ENCODE measurements at places on chromosomes 1 and 21.

GRCh38 chr1:78075621-78076020 is 29.9 kb downstream of the GIPC2 start:
- no peak for DNase-seq

DNA sequence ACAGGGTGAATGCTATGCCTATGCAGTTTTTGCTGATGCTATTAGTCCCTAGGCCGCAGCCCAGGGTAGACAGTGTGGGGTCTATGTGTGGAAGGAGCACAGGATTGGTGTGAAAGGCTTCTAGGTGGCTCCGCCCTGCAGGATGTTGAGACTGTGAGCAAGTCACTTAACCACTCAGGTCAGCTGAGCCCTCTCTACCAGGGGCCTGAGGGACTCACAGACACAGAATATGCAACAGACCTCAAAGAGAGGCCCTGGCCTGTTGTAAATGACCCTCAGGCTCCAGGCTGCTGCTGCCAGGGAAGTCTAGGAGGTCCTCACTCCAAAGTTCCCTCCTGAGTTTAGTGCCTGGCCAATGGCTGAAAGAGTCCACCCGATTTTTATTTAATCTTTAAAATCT is 11.0 kb downstream of the NHLH2 start:
- DNase-seq = no peak

DNA sequence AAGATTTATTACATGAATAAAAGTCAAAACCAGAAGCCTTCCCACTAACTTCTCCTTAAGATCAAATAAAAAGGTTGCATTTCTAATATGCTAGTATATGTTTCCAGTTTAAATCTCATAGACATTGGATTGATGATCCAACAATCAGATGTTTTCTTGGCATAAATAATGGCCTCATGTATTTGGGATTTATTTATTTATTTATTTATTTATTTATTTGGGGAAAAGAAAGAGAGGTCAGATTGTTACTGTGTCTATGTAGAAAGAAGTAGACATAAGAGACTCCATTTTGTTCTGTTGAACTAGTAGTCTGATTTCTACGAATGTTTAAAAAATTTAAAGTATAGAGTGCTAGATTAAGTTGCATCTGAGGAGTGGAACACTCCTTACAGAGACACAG is 422.4 kb downstream of the ADGRL2 start:
- DNase-seq = no peak

GRCh38 chr1:37294096-37294495 is 180.3 kb upstream of the ZC3H12A start:
- DNase-seq = no peak

DNA sequence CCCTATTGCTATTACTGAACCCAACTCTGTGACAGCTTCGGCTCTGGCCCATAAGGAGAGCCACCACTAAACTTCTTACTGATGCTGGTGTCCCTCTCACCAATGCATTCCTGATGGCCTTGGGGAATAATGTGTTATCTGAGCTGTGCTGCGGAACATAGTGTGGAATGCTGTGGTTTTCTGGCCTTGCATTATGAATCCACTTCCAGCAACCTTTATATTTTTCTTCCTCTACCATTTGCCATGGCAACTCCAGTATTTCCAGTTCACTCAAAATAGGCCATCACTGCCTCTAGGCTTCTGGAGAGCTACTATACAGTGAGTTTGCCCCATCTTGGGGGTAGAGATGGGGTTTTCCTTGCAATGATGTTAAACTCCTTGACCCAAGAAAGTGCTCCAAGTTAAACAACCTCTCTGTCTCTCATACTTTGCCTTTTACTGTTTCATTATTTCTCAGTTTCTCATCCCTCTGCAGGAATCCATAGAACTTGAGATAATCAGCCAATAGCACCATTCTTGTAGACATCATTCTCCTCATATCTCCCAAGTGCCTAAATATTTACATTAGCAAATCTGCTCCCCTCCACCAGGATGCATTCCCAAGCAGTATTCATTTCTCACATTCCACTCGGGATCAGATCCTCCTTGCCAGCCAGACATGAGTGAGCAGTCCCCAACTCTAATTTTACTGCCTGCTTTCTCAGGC is 11.1 kb upstream of the RAVER2 start:
- no peak for DNase-seq

DNA sequence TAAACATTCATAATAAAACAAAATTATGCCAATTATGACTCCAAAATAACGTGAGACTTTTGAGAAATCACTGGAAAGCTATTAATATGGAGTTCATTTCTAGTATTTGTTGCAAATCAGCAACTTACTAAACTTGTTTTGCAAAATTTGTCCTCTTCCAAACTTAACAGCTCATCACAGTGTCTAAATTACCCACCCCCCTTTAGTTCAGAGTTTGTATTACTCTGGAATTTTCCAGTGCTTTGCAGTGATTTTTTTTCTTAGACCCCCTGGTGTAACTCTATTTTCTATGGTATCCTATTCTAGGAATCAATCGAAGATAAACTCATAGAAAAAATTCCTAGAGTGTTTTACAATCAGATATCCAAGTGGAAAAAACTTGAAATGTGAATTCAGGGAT is 72.4 kb upstream of the CACHD1 start:
- DNase-seq = no peak

DNA sequence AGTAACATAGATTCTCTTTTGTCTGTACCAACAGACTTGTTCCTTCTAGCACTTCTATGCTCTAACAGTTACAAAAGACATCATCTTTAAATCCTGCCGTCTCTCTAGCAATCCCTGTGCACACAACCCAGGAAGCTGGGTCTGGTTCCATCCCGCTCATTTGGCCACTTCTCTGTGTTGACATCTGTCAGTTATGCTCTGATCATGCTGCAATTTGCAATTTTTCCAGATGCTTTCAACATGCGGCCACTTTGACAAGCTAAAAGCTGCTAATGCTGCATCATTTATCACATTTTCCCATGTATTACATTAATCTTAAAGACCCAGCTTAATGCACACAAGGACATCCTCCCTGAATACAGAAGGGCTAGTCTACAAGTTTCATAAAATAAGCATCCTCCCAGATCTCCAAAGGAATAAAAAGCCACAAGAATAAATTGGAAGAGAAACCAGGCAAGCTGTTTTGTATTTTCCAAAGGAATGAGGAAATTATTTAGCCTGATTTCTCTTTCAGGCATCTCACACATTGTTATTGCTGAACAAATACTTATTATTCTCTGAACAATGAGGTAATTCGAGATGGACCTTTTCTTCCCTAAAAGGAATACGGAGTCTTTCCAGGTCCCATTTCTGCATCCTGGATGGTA is 19.0 kb upstream of the LRRC52 start:
- no peak for DNase-seq

DNA sequence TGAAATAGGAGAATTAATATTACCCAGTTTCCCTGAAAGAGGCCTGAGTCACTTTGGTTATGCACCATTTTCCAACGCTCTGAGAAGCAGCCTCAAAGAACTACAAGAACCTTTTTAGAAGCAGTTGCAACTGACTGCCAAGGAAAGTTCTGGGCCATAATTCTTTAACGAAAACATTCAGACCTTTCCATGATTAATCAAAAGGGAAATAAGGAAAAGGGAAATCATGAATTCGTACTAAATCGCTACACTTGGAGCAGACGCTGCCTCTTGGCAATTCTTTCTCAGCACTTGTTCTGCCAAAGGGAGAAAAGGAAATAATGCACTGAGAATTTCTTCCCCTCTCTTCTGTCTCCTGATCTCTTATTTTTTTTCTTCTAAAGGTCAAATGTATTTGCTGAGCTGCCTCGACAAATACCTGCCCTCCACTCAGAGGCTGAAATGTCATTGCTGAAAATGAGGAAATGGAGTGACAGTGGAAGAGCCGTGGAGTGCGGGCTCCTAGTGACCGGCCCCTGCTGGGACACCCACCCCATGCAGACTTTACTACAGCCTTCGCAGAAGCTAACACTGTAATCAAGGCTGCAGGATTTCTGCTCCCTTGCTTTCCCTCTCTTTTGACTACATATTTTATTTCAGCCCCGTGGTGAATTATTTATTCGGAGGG is 67.9 kb upstream of the GALNT2 start:
- no peak for DNase-seq

DNA sequence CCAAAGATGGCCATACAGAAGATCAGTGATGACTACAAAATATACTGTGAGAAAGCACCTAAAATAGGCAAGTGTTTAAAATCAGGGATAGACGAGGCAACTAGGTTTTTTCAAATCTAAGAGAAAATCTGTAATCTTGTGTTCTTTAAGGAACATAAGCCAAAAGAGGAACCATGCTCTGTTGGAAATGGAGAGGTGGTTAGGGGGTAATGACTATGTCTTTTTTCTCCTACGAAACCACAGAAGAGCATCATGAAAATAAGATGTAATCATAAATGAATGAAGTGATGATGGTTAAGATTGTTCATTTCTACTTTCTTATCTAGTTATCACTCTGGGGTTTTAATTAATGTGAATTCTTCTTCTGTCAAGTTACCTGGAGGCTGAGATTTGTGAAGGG is 43.1 kb downstream of the RGSL1 start:
- DNase-seq = no peak

DNA sequence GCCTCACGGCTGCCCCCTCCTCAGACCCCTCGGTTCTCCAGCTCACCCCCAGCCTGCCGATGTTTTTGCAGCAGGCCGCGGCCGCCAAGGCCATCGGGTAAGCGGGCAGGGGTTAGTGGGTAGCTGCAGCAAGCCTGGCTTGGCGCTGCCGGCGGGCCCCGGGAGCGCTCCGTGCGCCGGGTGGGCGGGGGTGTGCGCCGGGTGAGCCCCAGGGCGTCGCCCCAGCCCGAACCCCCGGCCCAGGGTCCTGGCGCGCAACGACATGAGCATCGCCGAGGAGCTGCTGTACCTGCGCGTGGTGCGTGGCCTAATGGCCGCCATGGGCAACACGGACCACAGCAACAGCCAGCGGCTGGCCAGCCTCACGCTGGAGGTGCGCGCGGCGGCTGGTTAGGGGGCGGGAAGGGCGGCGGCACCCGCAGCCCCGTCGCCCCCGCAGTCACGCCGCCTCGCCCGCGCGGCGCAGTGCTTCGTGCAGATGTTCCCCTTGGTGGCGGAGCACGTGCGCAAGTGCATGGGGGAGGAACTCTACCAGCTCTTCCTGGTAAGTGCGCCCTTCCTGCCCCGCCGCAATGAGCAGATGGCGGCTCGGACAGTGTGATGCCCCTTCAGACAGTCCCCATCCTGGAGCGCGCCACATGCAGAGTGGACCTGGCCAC is 6.5 kb downstream of the RNU5D-1 start:
- no peak for DNase-seq

DNA sequence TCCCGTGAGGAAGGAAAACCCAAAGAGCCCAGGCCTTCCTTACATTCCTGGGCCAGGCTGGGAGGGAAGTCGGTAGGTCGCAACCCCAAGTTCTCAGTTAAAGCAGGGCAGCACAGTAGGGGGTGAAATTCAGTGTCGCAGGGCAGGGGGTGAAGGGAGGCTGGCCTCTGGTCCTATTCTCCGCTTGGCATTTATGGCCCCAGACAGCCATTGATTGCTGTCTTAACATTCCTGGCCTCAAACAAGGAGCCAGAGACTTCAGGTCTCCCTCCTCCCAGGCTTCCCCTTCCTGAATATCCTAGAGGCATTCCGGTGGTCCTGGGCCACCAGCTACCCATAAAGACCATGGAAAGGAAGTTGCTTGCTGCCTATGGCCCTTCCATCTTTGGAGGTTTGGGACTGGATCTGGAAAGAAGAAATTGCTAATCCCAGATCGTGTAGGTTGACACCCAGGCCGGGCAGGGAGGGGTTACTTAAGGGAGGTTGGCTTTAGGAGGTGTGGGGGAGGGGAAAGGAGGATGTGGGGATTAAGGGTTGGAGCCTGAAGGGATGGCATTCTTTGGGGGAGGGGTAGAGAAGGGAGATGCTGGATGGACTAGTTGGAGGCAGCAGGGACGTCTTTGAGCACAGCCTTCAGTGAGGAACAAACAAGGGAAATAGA is 1.7 kb downstream of the LIN28A start:
- DNase-seq = no peak

- DNase-seq = no peak
These were observed 111.4 kb downstream of the ST3GAL3 start for GRCh38 chr1:43818691-43819090.

- no peak for DNase-seq
These were observed 67.5 kb downstream of the SDC3 start for GRCh38 chr1:30840904-30841598.

GRCh38 chr1:84121360-84121759 is 22.7 kb upstream of the PRKACB start:
- no peak for DNase-seq

DNA sequence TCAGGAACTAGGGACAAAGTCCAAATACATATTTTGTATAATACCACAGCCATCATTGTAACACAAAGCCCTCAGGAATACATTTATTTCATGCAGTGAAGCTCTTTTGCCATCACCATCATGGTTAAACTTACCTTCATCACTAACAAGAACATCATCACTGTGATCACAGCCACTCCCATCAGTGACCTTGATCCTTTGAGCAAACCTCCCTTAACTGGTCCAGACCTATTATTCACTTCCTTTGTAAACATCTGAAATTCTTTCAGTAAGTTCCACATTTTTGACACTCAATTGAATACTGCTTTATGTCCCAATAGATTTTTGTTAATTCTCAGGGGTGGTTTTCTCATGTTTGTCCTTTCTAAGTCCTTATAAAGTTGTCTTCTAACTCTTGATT is 16.2 kb upstream of the KPRP start:
- DNase-seq = no peak

GRCh38 chr1:23352096-23352695 is 8.1 kb upstream of the HNRNPR start:
- no peak for DNase-seq

DNA sequence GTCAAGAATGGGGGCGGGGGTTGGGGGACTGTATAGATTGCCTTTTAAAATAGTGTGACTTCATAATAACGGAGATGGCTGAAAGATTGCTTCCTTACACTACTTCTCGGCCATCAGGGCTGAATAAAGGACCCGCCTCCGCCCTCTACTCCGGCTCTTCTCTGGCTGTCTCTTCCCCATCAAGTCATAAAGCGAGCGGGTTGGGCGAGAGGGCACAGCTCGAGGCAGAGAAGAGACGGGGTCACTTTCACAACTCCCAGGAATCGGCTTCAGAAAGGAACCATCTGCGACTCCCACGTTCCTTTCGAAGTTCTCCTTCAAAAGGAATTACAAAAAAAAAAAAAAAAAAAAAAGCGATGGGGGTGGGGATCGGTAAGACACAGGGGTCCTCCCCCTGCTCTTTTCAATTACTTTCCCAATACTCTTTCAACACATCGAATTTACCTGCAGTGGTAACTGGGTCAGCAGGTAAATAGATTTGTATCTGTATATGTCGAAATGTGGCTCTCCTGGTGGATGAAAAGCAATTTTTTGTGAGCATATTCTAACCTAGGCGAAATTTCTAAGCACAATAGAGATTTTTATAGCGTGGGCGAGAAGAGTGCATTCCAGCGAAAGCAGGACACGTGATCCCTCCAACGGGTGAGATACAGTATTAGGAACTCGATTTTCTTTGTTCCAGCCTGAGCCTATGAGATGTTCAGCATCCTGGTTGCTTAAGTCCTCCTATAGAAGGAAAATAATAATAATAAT is 2.0 kb downstream of the LRRC7 start:
- DNase-seq = no peak
